ENCODE measurements at places on chromosomes 12 and 14. TPM values are rescaled to one million over a fixed set of nuclear protein-coding genes. Genes with fewer than 3 reads are reported as not detected.

DNA sequence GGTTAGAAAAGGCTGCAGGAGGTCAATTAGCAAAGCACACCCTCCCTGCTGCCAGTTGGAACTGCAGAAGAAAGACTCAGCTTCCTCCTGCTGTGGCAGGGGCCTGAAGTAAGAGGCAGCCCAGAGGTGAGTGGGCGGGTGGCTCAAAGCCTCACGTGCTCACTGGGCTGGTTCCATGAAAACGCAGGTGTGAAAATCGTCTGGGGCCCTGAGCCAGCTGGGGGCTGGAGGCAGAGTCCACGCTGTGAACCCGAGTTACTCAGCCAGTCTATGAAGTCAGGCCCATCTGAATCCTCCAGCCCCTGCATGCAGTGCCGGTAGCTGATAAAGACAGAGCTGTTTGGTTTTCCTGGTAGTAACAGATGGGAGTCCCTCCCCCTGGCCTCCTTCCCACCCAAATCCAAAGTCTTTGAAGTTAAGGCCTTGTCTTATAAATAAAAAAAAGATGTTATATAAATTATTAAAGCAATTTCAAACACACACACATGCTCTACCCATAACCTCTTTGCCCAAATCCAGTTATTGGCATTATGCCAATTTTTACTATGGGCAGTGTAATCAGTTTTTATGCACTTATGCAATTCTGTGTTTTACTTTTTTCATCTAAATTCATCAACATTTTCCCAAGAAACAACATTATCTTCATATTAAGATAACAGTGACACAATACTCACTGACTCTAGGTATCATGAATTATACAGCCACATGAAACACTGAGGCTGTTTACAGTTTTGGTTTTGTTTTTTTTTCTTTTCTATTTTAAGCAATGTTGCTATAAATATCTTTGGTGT is 57.9 kb upstream of the PNMA1 start:
- DNase-seq: peak; percentile 44

DNA sequence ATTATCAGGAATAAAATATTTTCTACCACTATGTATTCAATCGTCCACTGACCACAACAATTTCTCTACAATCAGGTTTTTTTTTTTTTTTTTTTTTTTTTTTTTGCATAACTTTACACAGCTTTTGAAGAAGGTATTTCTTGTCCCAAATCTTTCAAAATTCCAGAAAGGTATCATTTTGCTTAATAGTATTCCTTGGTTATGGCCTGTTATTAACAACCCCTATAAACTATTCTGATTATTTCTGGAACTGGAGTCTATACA is 145.3 kb downstream of the ALX1 start:
- DNase-seq: no peak

GRCh38 chr14:26174395-26174794 is 423.4 kb downstream of the NOVA1 start:
- no peak for DNase-seq

DNA sequence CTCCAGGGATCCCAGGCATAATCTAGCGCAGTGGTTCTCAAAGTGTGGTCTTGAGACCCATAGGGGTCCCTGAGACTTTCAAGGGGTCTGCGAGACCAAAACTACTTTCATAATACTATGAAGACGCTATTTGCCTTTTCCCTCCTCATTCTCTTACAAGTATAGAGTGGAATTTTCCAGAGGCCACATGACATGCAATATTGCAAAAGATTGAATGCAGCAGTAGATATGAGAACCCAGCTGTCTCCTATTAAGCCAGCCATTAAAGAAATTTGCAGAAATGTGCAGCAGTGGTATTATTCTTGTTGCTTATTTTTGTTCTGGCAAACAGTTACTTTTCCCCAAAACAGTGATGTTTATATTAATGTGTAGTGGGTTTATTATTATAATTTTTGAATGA is 62.8 kb downstream of the VWF start:
- no peak for DNase-seq

GRCh38 chr12:95951515-95951914 is 8.4 kb downstream of the AMDHD1 start:
- DNase-seq: no peak

GRCh38 chr12:110853836-110854235 is 7.0 kb downstream of the CCDC63 start:
- DNase-seq: no peak

GRCh38 chr14:52907949-52908348 is 42.9 kb downstream of the FERMT2 start:
- DNase-seq: no peak

GRCh38 chr12:53467880-53468279 is 16.0 kb downstream of the PCBP2 start:
- no peak for DNase-seq

DNA sequence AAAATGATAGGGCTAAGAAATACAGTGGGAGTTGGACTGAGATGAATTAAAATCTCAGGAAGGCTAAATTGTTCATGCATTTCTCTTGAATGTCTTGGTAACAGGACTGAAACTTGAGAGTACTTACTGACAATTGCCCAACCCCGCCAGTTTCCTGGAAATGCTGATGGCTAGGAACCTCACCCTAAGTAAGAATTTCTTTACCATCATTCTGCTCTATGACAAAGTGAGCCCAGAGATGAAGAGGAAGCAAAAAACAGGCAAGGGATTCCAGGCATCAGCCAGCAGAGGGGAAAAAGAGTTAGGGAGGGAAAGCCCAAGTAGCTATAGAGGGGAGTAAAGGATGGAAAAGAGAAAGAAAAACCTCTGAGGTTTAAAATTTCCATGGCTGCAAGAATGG is 397.7 kb downstream of the MDGA2 start:
- no peak for DNase-seq

GRCh38 chr12:80756875-80757274 is 40.2 kb downstream of the MYF5 start:
- DNase-seq: no peak

- DNase-seq: no peak
Measured at GRCh38 chr12:66598608-66599007, 80.3 kb downstream of the GRIP1 start.

GRCh38 chr12:80636832-80637231 is 70.6 kb upstream of the MYF6 start:
- no peak for DNase-seq

GRCh38 chr14:97061198-97061597 is 264.0 kb downstream of the VRK1 start:
- DNase-seq: no peak

DNA sequence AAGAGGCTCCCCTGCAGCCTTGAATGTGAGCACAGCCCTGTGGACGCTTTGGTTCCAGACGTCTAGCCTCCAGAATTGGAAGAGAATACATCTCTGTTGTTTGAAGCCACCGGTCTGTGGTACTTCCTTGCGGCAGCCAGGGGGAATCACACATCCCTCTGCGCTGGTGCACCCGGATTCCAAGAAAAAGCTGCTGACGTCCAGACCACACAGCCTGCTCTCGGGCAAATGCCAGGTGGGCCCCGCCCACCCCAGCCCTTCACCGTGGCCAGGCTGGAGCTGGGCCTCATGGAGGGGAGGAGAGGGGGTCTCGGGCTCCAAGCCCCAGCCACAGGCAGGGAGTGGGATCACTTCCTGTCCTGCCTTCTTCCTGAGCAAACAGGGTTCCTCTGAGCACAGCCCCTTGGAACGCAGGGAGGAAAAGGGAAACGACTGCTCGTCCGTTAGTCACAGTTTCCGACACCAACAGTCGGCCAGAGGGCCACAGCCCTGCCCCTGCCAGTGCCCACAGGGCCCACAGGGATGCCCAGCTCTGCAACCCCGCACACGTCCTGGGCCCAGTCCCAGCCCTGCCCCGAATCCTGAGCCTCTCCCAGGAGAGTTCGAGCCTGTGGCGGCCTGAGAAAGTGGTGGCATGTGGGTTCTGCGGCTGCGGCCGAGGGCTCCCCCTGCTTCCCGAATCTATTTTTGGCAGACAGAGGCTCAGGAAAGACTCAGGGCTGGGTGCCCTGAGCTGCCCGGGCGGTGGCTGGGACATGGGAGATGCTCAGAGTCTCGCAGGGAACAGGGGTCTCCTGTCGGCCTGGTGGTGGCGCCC is 85.3 kb downstream of the RFLNA start:
- peak; percentile 80 for DNase-seq

DNA sequence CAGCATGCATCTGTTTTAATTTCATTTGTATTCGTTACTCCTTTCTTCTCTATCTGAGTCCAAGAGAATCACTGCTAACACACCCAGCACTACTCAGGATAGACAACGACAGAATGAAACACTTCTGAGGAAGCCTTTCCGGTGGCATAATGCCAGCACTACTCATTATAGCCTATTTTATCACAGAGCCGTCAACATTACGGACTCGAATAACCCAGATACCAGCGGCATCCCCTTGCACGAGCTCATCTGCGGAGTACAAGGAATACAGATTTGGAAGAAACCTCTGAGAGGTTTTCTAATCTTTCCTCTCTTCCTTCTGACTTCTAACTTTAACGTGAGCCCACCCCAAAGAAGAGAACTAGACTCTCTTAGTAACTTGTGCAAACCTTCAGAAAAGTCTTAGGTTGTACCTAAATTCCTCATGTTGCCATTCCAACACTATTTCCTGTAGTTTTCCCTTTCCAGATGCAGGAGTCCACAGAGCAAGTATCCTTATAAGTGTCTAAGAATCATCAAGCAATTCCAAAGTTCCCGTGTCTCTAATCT is 248.1 kb downstream of the APAF1 start:
- DNase-seq: no peak

- no peak for DNase-seq
Measured at GRCh38 chr12:69368171-69368570, 8.6 kb downstream of the YEATS4 start.

- DNase-seq: no peak
Measured at GRCh38 chr12:94762259-94762942, 112.0 kb upstream of the TMCC3 start.

DNA sequence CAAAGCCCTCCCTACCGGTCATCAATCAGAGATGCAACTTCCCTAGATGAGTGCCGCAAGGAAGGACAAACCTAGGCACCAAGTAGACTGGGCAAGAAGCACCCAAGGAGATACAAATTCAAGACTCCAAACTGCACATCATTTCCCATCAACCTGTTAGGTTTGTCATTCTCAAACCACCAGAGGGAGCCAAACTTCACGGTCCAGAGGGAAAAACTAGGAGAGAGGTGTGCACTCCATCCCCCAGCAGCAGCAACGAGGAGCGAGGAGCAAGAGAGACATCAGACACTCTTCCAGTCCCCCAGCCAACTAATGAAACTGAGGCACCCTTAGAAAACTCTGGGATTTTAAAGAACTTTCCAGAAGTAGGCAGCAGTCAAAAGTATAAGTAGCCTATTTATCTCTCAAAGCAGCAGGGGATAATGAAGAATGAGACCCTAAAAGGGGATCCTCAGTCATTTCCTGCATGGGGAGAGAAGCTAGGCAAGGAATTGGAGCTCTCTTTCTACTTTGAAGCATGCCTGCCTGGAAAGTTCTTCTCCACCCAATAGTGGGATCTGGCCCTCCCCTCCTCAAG is 37.0 kb upstream of the NT5DC3 start:
- no peak for DNase-seq

GRCh38 chr12:113659416-113659815 is 187.7 kb upstream of the LHX5 start:
- DNase-seq: no peak

DNA sequence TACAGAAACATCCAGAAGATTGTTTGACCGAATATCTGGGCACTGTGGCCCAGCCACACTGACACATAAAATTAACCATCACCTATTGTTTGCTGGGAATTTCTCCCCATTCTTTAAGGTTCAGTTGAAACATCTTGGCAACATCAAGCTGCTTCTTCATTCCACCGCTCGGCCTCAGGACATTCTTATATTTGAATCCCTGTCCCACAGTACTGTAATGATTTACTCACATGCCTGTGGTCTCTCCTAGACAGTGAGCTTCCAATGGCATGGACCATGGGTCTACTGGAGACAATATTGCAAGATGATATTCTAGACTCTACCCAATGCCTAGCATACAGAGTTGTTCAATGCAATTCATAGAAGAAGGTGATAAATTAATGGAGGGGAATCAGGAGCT is 56.1 kb downstream of the EMP1 start:
- DNase-seq: no peak

GRCh38 chr12:69908203-69908602 is 83.2 kb downstream of the MYRFL start:
- no peak for DNase-seq

DNA sequence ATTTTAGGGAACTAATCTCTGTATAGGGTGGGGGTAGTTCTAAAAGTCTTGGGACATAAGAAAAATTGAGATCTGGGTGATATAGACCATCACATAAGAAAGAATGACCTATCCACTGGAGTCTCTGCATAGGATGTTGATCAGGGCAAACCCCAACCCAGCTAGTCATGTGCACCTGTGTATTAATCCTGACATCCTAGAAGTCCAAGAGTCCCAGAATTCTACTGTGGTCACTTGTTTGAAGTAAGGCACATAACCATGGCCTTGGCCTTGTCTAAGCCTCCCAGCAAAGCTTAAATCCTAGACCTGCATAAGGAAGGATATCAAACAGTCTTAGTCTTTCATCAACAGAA is 334.1 kb upstream of the DCN start:
- DNase-seq: no peak

DNA sequence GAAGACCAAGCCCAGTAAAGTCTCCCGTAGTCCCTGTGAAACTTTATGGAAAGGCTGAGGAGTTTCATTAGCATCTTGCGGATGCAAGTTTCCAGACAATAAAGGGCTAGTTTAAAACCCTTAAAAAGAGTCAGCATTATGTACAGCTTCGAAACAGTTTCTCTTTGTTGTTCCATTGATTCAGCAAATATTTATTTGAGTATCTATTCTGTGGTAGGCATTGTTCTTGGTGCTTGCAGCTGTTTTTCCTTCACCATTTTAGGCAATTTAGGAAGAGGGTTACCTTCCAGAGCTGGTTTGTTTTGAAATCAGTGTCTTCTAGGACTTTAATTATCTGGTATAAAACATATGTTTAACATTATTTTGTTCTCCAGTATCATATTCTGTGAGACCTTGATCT is 1.5 kb downstream of the SLIRP start:
- DNase-seq: no peak

GTF2A1 gene
- total RNA-seq: 17.1 TPM

CD163L1 gene
- 2.1 TPM for total RNA-seq

DHRS2 gene
- not detected for total RNA-seq

HAL gene
- total RNA-seq: 0.16 TPM

KRT2 gene
- not detected for total RNA-seq

ATF1 gene
- total RNA-seq: 22.1 TPM

KRT82 gene
- total RNA-seq: not detected

MIP gene
- not detected for total RNA-seq

LHX5 gene
- not detected for total RNA-seq

TUNAR gene
- total RNA-seq: not detected

STYK1 gene
- total RNA-seq: not detected

NKX2-1 gene
- not detected for total RNA-seq

IFNG-AS1 gene
- total RNA-seq: not detected

GPR132 gene
- 1.3 TPM for total RNA-seq

GPR162 gene
- total RNA-seq: 4.4 TPM

GPR68 gene
- 0.13 TPM for total RNA-seq

CMA1 gene
- total RNA-seq: 1.9 TPM

KCNA1 gene
- total RNA-seq: not detected

KANSL2 gene
- total RNA-seq: 17.3 TPM

SRRM4 gene
- 0.30 TPM for total RNA-seq

AKAP6 gene
- total RNA-seq: 180 TPM

Data from Right ventricle myocardium superior (tissue), 1 donor.